ENCODE measurements at places on chromosomes 7 and 10. TPM values are rescaled to one million over a fixed set of nuclear protein-coding genes. Genes with fewer than 3 reads are reported as not detected.

GRCh38 chr10:131112691-131113090 is 198.8 kb downstream of the TCERG1L start:
- H3K4me3 ChIP-seq, result no peak overlapping the region
- DNase-seq, result no peak
- peaks cover 8% of the 10 kb centered on the region for H3K36me3 ChIP-seq

GRCh38 chr7:16223963-16224707 is 197.2 kb downstream of the CRPPA start:
- no peak for DNase-seq
- H3K4me1 ChIP-seq, result no peaks in the 10 kb centered on the region
- no peak overlapping the region for H3K27ac ChIP-seq
- H3K27me3 ChIP-seq, result no peaks in the 10 kb centered on the region
- H3K4me3 ChIP-seq, result no peak overlapping the region

- DNase-seq, result peak; percentile 40
- H3K36me3 ChIP-seq, result no peaks in the 10 kb centered on the region
- peak overlapping the region; percentile 63 for H3K4me3 ChIP-seq
- H3K4me1 ChIP-seq, result peaks cover 56% of the 10 kb centered on the region
Measured at GRCh38 chr10:69057261-69057950, 30.5 kb upstream of the SRGN start.

- H3K4me3 ChIP-seq, result no peak overlapping the region
- peak; percentile 64 for DNase-seq
- peaks cover 1% of the 10 kb centered on the region for H3K27me3 ChIP-seq
- no peak overlapping the region for H3K27ac ChIP-seq
- H3K4me1 ChIP-seq, result peaks cover 3% of the 10 kb centered on the region
Measured at GRCh38 chr10:83991986-83992753, 147.1 kb upstream of the GHITM start.

DNA sequence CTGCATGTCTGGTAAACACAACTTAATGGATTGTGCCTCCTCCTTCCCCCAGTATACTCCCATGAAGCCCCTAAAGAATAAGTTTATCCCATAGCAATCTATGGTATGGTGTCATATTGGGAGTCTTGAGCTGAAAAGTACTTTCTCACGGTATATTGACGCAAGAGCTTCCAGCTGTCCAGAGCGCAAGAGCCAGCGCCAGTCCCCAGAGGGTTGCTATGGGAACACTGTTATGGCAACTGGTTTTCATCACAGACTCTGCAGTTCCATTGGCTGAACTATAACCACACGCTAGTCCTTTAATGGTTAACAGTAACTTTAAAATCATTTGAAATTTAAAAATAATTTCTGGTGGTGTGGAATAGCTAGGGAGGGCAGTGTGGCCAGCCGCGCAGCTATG is 46.9 kb downstream of the PRPF18 start:
- H3K27ac ChIP-seq, result peak overlapping the region; percentile 80
- H3K36me3 ChIP-seq, result peaks cover 6% of the 10 kb centered on the region
- H3K4me3 ChIP-seq, result no peak overlapping the region
- no peak for DNase-seq

DNA sequence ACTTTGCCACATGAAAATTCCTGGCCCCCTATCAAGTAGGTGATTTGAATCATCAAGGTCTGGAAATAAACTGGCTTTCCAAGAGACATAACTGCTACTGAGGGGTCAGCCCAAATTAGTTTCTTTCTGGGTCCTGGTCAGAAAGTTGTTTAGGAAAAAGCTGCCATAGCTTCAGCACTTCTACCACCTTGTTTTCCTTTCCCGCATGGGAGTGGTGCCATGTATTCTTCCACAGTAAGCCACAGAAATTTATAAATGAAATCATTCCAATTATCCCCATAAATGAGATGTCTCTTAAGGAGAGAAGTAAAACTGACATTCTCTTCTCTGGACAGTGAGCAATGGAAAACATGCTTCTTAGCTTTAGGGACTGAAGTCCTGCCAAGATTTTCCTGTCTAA is 80.8 kb downstream of the PHYHIPL start:
- peaks cover 7% of the 10 kb centered on the region for H3K36me3 ChIP-seq
- peaks cover 2% of the 10 kb centered on the region for H3K27me3 ChIP-seq
- H3K4me3 ChIP-seq, result no peak overlapping the region
- DNase-seq, result no peak
- no peak overlapping the region for H3K27ac ChIP-seq

DNA sequence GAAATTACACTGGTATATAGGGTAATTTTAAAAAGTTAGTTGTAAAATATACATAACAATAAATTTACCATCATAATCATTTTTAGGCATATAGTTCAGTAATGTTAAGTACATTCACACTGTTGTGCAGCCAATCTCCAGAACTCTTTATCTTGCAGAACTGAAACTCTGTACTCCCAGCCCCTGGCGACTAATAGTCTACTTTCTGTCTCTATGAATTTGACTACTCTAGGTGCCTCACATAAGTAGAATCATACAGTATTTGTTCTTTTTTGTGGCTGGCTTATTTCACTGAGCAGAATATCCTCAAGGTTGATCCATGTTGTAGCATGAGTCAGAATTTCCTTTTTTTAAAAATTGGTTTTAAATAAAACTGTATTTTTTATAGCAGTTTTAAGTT is 41.4 kb downstream of the NRF1 start:
- no peak overlapping the region for H3K4me3 ChIP-seq
- H3K4me1 ChIP-seq, result no peaks in the 10 kb centered on the region
- no peak overlapping the region for H3K27ac ChIP-seq
- DNase-seq, result no peak
- peaks cover under 1% of the 10 kb centered on the region for H3K27me3 ChIP-seq

GRCh38 chr7:123823898-123824753 is 20.8 kb upstream of the HYAL4 start:
- H3K4me3 ChIP-seq, result no peak overlapping the region
- DNase-seq, result no peak
- H3K4me1 ChIP-seq, result no peaks in the 10 kb centered on the region

DNA sequence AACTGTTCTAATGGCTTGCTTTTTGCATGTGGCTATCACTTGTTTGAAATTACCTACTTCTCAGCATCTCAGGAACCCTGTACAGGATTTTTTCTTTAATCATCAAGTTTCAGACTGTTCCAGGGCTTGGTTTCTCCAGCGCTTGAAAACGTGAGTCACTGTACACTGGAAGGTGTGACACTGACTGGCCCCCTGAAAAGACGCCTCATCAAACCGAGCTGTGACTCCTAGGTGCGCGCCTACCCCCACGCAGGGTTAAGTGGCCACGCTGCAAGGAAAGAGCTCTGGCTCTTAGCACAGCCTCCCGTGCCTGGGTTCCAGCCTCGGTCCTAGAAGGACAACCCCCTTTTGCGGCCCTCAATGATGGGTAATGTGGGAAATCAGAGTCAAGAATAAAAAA is 81.0 kb downstream of the EBF3 start:
- H3K27me3 ChIP-seq, result peaks cover 2% of the 10 kb centered on the region
- H3K36me3 ChIP-seq, result no peaks in the 10 kb centered on the region
- no peak overlapping the region for H3K27ac ChIP-seq

- no peaks in the 10 kb centered on the region for H3K36me3 ChIP-seq
- DNase-seq, result no peak
- no peak overlapping the region for H3K27ac ChIP-seq
- H3K4me1 ChIP-seq, result no peaks in the 10 kb centered on the region
Measured at GRCh38 chr7:40742270-40742669, 607.5 kb downstream of the SUGCT start.

GRCh38 chr7:155800741-155801267 is 11.5 kb downstream of the SHH start:
- no peaks in the 10 kb centered on the region for H3K36me3 ChIP-seq
- H3K4me1 ChIP-seq, result peaks cover 13% of the 10 kb centered on the region
- no peak overlapping the region for H3K27ac ChIP-seq
- no peak for DNase-seq
- H3K27me3 ChIP-seq, result peaks cover 20% of the 10 kb centered on the region

HMX3 gene
- not detected for total RNA-seq

JAZF1 gene
- total RNA-seq, result 8.5 TPM

PIK3CG gene
- total RNA-seq, result 2.4 TPM

PGAM1 gene
- 291 TPM for total RNA-seq
